ENCODE measurements at places on chromosomes 7 and 10.
A peak's percentile ranks its signal among the peaks of the same experiment; 100 is the strongest.

- DNase-seq, result no peak
Observed at GRCh38 chr7:96931891-96932290, 73.5 kb upstream of the DLX6 start.

- no peak for DNase-seq
Observed at GRCh38 chr7:23742051-23742450, 32.0 kb downstream of the STK31 start.

GRCh38 chr7:47763063-47763974, 181.4 kb upstream of the TNS3 start:
- DNase-seq, result peak; percentile 78

GRCh38 chr10:50397312-50398140, 146.2 kb upstream of the ASAH2 start:
- DNase-seq, result no peak

DNA sequence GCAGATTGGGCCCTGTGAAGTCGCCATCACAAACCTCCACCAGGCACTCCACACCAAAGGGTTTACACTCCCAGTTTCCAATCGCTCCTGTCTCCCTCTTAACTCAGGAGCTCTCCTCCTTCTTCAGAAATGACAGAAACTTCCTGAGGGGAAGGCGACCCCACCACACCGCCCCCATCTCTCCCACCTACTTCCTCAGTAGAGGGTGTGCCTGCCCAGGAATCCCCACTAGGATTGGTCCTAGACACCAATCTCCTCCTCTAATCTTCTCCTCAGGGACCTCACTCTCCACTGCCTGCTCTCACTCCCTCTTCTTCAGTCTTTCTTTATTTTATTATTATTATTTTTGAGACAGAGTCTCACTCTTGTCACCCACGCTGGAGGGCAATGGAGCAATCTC, 5.9 kb upstream of the INSIG1 start:
- no peak for DNase-seq

DNA sequence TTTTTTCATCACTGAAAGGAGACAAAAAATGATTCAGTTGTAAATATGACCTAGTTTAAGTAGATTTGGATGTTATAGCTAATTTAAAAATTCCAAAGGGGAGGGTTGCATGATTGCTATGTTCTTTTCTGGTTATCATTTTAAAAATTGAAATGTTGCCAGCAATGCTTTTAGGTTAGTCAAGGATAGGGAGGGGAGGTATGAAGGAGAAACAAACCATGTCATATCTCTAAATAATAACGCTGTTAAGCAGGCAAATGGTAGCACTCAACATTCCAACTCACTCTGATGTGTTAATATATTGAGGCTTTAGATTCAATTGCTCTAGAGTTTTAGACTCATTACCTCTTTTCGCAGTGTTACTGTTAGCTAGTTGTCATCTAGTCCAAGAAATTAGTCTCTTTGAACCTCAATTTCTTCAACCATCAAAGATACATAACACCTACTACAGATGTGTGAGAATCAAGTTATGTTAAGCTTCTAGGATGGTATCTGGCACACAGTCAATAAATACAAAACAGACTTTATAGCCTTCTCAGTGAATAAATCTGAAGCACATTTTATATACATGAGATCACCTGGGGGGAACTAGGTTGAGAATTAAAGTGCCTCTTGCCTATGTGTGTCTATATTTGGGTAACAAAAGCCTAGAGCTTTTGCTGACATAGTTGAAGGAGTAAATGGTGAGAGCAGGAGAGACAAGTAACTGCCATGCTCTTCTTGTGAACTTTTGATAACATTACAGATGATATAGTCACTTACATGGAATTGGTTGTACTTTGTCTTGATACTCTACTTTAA, 124.9 kb downstream of the CSTF2T start:
- no peak for DNase-seq

DNA sequence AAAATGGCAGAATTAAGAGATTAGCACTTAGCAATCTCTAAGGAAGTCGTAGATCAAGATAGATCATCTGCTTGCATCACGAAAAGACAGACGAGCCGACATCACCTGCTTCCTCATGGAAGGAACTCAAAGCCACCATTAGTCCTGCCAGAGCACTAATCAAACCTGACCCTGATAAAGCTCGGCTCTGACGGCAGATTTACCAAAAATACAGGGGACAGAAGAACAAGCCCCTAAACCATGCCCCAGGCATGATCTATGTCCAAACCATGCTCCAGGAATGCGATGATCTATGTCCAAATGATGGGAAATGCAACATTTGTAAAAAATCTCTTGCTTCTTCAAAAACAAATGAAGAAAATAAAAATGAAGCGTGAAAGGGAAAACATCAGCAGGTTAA, 182.8 kb downstream of the TCERG1L start:
- no peak for DNase-seq

Measured in RCC 7860 (cell line).